ENCODE measurements at places on chromosomes 13 and 19.

DNA sequence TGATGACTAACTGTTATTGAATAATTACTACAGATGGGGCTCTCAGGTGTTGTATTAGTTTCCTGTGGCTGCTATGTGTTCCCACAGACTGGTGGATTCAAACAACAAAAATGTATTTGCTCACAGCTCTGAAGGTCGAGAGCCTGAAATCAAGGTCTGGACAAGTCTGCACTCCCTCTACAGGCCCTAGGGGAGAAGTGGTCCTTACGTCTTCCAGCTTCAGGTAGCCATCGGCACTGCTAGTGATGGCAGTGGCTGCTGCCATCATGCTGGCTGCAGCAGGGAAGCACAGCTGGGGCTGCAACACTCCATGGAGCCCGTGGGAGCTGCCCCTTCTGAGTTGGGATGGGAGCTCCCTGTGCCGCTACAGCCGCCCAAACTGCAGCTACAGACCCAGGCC lies 1.9 kb downstream of the TEX26 start:
- DNase-seq = no peak

DNA sequence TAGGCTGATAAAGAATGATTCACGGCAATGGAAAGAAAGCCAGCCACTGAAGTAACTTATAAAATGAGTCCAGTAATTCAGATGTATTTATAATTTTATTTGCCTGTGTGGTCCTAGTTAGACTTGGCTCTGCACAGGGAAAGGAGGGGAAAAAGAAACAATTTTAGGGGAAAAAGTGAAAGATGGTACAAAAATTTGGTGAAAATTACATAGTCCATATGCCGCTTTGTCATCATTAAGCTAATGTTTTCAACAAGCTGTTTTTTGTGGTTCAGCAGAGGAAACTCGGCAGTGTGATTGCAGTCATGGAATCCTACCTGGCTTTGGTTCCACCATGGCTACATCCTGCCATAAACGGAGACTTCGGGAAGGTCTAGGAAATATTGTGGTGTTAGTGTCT lies 301.9 kb downstream of the ATP8A2 start:
- DNase-seq = no peak

GRCh38 chr19:39310558-39311311 lies 9.9 kb downstream of the LRFN1 start:
- DNase-seq = no peak

GRCh38 chr13:88288326-88288725 lies 617.2 kb downstream of the SLITRK5 start:
- DNase-seq = no peak

DNA sequence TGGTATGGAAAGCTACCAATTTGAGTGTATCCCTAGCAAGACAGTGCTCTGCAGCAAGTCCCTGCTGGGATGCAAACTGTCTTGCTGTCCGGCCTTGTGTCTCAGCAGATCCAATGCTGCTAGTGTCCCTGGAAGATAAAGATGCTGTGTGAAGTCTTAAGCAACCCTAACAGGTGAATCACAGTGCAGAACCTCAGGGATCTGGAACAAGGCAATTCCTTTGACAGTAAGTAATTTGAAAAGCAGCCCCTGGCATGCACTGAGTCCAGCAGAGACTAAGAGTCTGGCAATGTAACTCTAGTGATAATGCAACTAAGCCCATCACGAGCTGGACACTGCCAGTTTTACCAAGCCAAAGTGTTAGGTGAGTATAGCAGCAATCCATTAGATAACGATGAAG lies 1.7 kb upstream of the UCHL3 start:
- DNase-seq = no peak

- DNase-seq = peak; percentile 50
Measured at GRCh38 chr19:12967907-12968306, 1.5 kb upstream of the DAND5 start.

DNA sequence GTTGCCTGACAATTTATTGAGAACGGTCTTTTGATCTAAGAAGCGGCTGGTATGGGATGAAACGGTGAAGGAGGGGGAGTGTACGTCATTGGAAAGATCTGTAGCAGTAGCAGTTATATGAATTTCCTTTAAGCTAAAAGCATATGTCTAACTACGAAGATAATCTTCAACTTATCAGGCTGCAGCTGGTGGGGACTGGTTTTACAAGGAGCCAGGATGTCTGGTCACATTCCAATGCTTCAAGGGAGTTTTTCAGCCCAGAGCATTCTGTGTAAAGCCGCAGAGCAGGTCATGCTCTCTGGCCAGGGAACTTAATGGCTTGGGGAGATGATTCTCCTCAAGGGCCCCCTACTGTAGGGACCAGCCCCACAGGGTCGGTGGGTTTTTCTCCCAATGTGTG lies 29.2 kb downstream of the CLEC4M start:
- DNase-seq = peak; percentile 76

DNA sequence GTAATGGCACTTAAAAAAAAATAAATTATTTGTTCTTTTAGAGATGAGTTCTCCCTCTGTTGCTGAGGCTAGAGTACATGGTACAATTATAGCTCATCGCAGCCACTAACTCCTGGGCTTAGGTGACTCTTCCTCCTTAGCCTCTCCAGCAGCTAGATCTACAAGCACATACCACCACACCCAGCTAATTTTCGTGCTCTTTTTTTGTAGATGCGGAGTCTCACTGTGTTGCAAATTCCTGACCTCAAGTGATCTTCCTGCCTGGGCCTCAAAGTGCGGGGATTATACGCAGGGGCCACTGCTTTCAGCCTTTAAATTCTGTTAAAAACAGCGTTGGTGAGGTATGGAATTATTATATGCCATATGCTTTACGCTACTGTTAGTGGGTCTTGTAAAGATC lies 2034.0 kb downstream of the OLFM4 start:
- no peak for DNase-seq

GRCh38 chr19:49692147-49692506 lies 1.2 kb downstream of the CPT1C start:
- no peak for DNase-seq

- no peak for DNase-seq
Measured at GRCh38 chr19:21749090-21749489, 18.3 kb downstream of the ZNF100 start.

- DNase-seq = no peak
Measured at GRCh38 chr13:21231426-21231940, 55.0 kb downstream of the MRPL57 start.

GRCh38 chr19:35935911-35936737 lies at the start of gene LRFN3:
Gene LRFN3, plus strand, starts transcription at chr19:35936374. Its CDS starts 3,052 bp downstream, at chr19:35939426.
- peak; percentile 66 for DNase-seq

DNA sequence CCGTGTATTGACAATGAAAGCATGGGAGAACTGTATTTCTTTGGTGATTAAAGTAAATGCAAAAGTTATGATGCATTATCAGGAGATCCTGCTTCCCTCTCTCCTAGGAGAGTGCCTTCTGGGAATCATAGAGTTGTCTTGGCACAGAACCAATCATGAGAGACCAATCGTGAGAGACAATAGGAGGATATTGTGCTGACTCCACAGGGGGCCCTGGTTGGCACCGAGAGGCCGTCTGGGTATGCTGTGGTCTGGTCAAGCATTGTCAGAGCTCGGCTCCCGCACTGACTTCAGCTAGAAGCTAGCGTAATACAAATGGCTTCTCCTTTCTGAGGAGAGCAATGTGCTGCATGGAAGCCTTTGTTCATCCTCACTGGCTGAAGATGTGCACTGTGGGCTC lies 131.5 kb upstream of the GJB6 start:
- DNase-seq = no peak

GRCh38 chr19:7916955-7917266 lies 2.3 kb downstream of the TGFBR3L start:
- DNase-seq = no peak

- DNase-seq = peak; percentile 13
Measured at GRCh38 chr13:39815345-39816111, 160.1 kb downstream of the COG6 start.

- DNase-seq = no peak
Measured at GRCh38 chr13:69769608-69770007, 338.0 kb upstream of the ATXN8OS start.

- no peak for DNase-seq
Measured at GRCh38 chr13:19632915-19633478, 462 bp upstream of the MPHOSPH8 start.

GRCh38 chr19:32828643-32829344 lies 40.8 kb downstream of the SLC7A9 start:
- no peak for DNase-seq

GRCh38 chr19:40799558-40800338 lies 757 bp downstream of the EGLN2 start:
- DNase-seq = no peak

- DNase-seq = no peak
Measured at GRCh38 chr13:107969546-107969945, 245.8 kb downstream of the LIG4 start.

DNA sequence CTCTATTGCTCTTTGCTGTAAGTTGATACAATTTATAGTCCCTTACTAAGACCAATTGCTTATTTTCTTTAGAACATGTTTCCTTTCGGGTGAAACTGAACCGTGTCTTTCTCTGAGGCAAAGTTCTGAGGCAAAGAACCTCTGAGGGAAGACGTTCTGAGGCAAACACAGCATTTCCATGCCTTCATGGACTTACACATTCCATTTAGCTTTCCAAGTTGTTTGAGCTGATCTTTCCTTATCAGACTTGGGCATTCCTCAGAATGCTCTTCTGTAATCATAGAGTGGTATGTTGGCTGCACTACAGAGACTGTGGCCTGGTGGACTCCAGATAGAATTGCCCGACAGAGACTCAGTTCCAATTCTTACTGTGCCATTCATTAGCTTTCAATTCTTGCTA lies 579.1 kb downstream of the KCTD12 start:
- no peak for DNase-seq

DNA sequence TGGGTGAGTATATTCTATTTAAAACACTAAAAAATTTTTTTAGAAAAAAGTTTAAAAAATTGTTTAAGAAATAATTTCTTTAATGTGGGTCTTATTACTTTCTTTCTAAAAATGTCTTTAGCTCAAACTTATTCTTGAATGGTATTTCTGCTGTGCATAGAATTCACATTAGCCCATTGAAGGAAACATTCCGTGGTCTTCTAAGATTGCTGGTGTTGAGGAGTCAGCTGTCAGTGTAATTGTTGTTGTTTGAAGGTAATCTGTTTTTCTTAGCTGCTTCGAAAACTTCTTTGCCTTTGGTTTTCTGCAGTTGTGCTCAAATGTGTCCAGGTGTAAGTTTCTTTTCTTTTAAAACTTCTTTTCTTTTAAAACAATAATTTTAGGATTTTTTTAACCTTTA lies 85.4 kb upstream of the KLF12 start:
- DNase-seq = no peak

- no peak for DNase-seq
Measured at GRCh38 chr19:38022791-38023670, 116.0 kb downstream of the SIPA1L3 start.

DNA sequence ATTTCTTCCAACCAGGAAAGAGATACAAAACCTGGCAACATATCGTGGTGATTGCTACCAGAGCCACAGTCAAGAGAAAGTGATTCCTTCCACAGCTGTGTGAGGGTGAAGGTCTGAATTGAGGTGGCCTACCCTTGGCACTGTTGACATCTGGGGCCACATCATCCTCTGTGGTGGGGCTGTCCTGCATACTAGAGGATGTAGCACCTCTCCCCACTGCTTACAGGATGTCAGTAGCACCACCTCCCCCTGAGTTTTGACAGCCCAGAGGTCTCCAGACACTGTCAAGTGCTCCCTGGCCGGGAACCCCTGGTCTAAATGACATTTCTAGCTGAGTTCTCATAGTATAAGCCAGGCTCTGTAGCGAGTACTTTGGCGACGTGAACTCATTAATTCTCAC lies 15.5 kb downstream of the PTGER1 start:
- DNase-seq = no peak

DNA sequence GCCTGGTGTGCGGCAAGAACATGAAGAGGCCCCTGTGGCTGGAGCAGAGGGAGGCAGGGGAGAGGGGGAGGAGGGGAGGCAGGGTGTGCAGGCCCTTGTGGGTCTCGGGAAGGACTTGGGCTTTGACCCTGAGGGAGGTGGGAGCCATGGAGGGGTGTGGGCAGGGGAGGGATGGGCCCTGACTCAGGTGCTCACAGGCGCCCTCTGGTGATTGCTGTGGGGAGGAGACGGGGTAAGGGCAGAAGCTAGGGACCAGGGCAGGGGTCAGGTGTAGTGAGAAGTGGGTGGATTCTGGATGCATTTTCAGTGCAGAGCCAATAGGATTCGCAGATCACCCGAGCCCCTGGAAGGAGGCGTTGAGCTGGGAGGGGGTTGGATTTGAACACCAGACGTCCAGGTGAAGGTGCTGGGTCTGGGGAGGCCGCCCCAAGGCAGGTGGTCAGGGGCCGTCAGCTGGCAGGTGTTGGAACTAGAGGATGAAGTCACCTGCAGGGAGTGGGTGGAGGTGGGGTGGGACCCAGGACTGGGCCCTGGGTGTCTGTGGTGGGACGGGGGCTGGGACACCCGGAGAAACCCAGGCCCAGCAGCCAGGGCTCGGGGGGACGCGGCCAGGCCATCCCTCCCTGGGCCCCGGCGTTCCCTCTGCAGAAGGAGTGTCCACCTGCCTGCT lies 185.4 kb downstream of the KDM4B start:
- DNase-seq = peak; percentile 39

DNA sequence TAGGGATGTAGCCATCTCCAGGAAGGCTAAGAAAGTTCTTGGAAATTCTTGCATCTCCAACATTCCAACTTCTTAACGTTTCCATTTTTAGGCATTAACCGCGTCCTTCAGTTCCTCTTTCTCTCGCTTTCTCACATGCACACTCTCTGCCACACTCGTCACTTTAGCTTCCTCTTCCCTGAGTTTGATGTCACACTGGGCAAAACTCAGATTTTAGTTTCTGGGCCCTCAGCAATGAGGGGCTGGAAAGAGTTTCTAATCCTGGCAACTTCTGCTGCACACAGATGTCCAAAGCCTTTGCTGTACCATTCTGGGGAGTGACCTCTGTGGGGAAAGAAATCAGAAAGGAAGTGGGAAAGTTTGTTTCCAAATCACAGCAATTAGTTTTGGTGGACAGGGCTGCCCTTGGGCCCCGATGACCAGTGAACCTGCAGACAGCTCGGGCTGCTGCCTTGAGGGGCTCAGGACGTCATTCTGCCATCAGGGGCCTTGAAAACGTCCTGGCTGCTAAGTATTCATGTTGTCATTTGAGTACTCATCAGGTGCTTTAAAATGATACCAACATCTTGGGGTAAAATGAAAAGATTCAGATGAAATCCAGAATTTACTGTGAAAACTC lies 89.3 kb downstream of the KL start:
- no peak for DNase-seq

DNA sequence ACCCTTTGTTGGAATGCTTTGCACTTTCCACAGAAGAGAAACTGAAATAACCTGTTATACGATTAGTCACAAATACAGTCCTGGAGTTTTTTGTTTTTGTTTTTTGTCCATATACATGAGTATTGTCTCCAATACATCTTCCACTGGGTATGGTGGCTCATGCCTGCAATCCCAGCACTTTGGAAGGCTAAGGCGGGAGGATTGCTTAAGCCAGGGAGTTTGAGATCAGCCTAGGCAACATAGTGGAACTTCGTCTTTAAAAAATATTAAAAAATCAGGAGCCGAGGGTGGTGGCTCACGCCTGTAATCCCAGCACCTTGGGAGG lies 25.0 kb downstream of the AP2S1 start:
- DNase-seq = peak; percentile 69
